ENCODE measurements at places on chromosomes 7 and 10.

DNA sequence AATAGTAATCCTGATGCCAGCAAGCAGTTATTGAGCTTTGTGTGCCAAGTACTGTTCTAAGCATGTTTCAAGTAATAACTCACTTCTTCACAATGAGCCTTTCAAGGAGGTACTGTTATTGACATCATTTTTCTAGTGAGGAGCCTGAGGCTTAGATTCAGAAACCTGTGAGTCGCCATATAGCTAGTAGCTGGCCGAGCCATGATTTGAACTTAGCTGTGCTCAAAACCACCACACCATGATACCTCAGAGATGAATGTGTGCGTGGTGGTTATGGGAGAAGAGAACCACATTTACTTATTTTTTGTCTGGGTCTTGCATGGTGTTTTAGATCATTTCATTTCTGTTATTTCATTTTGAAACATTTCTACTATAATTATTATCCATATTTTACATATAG is 578.9 kb downstream of the AUTS2 start:
- DNase-seq, result no peak

GRCh38 chr10:102559764-102560163 is 56.0 kb downstream of the SUFU start:
- no peak for DNase-seq

DNA sequence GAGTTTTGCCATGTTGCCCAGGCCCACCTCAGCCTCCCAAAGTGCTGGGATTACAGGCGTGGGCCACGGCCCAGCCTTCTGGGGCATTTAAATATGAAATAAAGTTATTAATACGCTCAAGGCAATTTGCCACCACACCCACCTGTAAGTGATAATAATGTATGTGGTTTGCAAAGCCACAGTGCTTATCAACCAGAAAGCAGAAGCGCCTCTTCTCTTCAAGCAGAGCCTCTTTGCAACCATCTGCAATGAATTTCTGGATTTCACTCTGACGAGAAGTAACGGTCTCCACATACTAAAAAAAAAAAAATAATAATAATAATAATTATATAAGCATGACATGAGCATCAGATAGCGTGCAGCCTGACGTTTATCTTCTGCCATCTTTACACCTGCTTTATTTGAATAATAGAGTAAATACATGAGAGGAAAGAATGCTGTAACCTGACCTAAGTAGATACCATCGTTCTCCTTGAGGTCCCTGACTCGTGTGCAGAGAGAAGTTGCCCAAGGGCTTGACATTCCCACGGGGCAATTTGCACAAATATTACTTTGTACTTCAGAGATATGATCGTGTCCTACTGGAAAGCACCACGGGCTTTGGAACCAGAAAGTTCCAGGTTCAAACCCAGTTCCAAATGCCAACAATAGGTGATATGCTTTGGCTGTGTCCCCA is 34.0 kb downstream of the BRI3 start:
- no peak for DNase-seq

- no peak for DNase-seq
Measured at GRCh38 chr7:42337225-42337905, 100.4 kb upstream of the GLI3 start.

DNA sequence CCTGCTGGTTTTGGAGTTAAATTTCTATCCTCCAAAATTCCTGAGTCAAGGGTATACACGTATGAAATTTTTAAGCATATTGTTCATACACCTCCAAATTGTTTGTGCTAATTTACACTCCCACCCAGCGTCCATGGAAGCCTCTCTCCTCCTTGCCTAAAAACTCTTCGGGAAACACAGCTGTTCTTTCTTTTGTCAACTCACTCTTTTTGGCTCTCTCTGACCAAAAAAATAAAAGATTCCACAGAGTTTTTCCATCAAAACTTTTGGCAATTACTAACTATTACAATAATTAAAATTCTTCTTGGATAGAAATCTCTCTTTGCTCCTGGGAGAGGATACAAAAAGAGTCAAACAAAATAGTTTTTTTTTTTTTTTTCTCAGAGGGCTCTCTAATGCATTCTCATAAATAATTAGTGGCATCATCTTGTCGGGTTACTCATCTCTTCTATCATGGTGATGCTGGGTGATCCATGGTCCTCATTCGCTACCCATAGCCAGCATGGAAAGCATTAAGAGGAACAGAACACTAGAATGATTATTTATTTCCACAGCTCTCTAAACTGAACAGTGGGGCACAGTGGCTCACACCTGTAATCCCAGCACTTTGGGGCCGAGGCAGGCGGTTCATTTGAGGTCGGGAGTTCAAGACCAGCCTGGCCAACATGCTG is 310.7 kb downstream of the SFMBT2 start:
- DNase-seq, result no peak

DNA sequence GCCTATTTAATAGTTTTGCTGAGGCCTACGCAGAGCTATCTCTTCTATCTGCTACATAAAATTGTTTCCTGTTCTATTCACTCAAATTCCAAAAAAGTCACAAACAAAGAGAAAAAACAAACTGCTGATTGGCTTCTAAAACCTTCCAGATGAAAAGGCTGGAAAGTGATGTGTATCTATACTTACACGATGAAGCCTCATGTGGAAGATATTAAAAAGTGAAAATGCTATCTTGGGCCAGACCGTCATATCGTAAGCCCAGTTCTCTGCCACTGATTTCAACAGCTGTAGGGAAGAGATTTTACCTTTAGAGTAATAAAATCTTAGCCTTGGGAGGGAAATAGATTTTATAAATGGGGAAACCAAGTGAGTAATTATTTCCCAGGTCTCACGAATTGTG is 394.8 kb downstream of the KIF20B start:
- no peak for DNase-seq

DNA sequence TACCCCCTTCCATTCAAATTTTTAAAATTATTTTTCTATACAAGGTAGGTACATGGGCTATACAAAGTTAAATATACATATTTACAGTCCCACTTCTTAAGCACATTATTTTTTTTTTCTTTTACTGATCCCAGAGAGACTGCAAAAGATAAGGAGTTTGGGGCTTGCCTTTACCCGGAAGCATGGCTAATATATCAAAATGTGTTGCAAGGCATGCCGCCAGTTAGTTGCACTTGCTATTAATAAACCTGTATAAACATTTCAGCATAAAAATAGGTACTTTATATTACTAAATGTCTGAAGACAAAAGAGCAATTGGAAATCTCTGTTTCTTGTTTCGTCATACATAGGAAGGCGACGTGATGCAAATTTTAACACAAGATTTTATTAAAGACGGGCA is 21.5 kb upstream of the PDLIM1 start:
- peak; percentile 58 for DNase-seq

DNA sequence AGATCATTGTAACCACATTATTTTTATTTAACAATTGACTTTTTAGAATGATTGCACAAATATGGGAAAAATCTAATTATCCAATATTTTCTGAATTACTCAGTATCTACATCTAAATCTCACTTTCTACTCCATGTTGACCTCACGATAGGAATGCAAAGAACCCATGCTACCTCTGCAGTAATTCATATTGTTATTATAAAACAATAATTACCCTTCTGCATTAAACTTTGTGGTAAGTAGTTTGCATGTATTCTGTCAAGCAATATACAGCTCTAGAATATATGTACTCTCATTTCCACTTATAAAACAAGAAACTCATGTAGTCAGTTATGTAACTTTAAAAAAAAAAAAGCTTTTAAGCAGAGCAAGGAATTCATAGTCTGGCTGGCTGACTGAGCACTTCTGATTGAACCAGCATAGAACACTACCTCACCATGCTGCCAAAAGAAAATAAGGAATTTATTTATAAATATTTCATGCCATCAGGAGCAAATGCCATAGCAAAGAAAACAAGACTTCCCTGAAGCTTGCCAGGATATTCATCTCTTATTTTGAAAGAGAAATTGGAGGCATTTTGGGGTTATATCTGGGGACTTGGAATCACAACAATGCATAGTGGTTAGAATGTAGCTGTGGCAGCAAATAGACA is 895.7 kb downstream of the XPNPEP1 start:
- no peak for DNase-seq

GRCh38 chr7:115477193-115477651 is 553.3 kb downstream of the TFEC start:
- DNase-seq, result no peak

DNA sequence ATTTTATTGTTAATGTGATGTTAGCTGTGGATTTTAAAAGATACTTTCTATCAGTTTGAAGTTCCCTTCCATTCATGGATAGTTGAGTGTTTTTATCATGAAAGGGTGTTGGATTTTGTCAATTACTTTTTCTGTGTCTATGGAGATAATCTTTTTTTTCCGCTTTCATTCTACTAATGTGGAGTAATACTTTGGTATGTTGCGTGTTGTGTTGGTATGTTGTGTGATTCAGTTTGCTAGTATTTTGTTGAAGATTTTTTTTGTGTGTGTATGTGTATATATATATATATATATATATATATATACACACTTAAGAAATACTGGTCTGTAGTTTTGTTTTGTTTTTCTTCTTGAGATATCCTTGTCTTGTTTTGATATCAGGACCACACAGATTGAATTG is 100.3 kb downstream of the CCSER2 start:
- DNase-seq, result no peak
